ENCODE measurements at places on chromosomes 12 and 14.

GRCh38 chr12:10158406-10158805, 13.5 kb downstream of the OLR1 start:
- DNase-seq, result no peak

DNA sequence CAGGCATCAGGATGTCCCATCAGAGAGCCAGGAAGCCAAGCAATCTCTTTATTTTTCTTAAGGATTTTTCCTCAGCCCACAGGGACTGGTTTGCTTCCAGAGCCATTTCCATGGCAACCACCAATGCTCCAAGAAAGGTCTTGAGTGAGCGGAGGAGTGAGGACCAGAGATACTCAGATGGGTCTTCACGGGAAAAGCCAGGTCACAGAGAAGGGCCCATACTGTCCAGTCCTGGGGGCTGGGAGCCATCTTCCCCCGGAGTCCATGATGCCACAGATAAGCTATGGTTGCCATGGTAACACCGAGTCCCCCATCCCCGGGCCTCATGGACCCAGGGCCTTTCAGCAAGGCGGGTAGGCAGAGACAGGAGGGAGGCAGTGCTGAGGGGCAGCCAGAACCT, 28.6 kb downstream of the CMKLR1 start:
- peak; percentile 61 for DNase-seq

GRCh38 chr12:5912437-5913334, 32.4 kb downstream of the ANO2 start:
- DNase-seq, result peak; percentile 23

DNA sequence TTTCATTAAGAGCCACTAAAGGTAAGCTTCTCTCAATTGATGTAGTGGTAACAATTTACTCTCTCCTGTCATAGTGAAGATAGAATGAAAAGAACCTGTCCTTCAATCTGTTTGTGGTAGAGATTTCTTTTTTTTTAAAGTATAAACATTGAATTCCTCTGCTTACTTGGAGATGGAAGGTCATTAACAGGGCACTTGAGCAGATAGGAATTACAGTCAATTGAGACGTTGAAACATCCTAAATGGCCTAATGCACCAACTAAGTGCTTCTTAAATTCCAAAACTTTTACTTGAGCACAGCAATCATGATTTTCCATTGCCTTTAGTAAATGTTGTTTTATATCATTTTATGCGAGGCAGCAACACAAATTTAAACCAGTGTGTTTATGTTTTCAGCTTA, 241.4 kb downstream of the FOXG1 start:
- DNase-seq, result no peak

DNA sequence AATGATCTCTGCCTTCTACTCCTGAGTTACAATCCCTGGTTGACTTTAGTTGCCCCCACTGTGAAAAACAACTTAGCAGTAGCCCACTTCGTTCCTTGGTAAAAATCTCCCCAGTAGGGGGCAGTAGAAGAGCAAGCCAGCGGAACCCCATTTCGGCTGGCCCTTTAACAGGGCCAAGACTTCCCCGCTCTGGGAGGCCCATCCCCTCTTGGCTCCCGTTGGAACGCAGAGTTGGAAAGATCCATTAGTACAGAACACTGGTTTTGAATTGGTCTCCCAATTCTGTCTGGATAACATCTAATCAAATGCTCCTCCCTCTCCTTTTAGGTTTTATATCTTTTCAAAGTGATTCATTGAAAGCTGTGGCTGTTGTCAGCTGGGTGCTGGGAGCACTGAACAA, 1133.3 kb downstream of the BCL11B start:
- no peak for DNase-seq

GRCh38 chr14:99685596-99685995, 1.5 kb downstream of the CYP46A1 start:
- peak; percentile 9 for DNase-seq

DNA sequence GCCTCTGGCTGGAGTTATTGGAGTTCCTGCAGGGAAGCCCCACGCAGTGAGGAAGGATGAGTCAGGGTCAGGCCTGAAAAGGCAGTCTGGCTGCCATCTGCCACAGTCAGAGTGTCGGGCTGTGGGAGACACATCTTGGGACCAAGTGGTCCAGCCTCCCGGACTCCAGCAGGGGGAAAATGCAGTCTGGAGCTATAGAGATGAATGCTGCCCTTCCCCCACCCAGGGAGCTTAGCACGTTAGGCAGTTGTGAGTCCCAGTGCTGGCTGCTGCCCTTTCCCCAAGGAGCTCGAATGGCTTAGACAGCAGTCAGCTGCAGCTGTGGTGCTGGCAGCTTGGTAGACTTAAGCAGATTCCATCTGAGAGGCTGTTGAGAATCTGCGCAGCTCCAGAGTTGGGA, 8.2 kb upstream of the NTS start:
- no peak for DNase-seq

DNA sequence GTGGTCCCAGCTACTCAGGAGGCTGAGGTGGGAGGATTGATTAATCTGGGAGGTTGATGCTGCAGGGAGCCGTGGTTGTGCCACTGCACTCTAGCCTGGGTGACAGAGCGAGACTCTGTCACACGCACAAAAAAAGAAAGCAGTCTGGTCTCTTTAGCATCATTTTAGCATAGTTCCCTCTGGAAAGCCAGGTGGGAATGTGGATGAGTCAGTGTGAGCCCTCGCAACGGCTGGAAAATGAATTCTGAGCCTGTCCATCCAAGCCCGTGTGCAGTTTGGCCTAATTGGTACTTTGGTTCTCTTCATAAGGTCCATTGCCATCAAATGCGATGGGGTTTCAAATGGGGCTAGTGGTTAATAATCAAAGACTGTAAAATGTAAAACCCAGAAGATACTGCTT, 2.4 kb downstream of the MYL2 start:
- DNase-seq, result no peak

GRCh38 chr14:67018720-67019119, 170.5 kb upstream of the GARIN2 start:
- no peak for DNase-seq

DNA sequence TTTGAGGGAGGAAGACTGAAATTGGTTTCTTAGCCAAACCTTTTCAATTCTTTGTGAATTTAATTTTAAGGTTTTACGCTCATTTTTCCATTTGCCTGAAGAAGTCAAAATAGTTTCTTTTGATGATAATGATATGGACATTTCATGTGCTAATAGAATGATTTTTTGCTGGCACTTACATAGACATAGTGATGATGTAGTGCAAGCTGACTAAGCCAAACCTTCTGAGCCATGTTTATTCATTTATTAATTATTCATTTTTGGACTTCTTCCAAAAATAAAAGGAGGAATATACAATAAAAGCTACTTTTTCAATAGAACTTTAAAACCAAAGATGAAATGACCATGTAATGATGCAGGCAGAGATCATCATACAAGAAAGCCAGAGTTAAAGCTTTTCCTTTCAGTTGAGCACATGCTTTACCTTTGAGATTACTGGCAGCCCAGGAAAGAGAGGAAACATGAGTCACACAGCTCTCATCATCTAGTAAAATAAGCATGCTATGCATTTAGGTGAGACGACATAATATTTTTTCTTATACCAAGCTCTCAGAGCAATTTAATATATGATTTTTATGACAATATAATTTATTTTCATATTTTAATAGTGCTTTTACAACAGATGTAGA, 24.8 kb downstream of the KCNA1 start:
- no peak for DNase-seq

DNA sequence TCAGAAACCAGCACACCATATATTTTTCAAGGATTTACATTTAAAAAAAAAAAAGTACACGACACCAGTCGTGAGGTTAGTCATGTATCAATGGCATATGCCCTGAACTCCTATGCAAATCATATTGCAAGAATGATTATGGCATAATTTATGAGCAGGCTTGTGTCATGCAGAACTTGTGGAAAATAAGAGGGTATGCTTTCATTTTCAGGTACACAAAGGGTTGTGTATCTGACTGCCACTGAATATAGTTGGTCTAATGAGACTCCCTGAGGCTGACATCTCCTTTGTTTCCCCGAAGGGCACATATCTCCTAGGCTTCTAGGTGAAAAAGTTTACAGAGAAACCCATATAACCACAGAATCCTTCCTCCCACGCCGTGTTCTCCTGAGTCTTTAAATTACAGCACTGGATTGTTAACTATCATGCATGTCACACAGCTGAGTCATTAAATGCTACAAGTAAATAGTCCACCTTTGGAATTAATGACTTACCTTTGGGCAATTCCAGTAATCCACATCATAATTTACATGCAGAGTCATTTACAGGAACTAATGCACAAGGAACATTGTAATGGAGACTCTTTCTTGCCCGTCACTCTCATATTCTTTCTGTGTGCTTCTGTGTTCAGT, 356.7 kb upstream of the DIO2 start:
- DNase-seq, result no peak

DNA sequence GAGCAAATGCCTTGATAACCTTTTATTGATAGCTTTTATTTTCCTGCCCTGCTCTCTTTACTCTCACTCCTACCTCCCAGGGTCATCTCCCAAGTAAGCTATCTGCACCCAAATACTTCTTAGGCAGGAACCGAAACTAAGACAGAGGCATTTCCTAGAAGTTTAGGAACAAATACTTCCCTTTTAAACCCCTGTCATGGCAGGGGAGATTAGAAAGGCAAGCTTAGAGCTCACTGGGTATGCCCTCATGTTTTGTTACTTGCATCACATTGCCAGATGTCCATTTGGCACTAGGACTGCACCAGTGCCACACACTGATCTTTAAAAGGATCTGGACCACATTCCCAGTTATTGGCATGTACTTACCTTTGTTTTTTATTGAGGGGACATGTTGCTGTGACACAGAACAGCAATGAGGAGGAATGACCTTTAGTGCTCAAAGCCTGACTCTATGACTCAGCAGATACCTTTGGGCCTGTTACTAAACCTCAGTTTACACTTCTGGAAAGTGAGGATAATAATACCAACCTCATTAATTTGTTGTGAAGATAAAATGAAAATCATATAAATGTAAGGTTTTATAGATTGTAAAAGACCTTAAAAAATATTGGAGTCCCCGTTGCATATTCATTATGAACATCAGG, 40.9 kb upstream of the MBIP start:
- DNase-seq, result no peak

- DNase-seq, result no peak
Measured at GRCh38 chr12:28057856-28058615, 85.5 kb upstream of the PTHLH start.

DNA sequence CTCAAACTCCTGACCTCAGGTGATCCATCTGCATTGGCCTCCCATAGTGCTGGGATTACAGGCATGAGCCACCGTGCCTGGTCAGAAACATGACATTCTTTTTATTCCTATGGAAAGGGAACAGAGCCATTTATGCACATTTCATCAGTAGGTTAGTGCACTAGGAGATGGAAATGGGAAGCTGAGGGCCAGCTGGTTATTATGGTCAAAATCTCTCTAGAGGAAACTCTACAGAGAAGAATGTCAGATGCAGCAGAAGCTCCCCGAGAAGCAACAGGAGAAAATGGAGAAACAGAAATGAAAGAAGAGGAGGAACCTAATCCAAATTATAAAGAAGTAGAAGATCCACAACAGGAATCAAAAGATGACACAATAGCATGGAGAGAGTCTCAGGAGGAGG, 2.7 kb downstream of the CFAP251 start:
- no peak for DNase-seq

DNA sequence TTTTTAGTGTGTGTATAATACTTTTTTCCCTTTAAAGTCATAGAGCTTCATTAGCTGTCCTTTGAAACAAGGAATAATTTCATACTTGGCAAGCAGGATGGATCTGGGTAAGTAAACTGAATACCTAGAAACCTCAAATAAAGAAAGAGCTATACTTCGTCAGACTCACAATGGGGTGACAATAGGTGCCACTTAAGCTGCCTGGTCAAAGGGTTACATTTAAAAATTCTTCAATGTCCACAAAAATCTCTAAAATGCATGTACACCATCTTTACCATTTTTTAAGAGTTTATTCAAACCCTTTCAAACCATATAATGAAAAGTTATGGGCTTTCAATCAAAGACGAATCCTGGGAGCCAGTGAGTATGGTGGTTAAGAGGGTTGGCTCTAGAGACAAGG, 3.1 kb downstream of the GIT2 start:
- no peak for DNase-seq

DNA sequence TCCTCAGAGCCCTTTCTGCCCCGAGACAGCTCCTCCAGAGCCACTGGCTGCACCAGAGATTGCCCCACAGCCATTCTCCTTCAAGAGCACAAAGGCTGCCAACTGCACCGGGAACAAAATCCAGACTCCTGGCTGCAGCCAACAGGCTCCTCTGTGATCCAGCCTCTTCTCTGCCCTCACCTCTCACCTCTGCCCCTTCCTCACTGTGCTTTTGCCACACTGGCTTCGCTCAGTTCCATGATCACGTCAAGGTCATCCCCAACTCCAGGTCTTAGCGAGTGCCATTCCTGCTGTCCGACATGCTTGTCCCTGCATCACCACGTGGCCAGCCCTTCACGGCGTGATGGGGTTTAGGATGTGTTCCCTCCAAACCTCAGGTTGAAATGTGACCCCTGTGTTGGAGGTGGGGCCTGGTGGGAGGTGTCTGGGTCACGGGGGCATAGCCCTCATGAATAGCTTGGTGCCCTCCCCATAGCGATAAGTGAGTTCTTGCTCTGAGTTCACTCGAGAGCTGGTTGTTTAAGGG, 149.3 kb downstream of the PIWIL1 start:
- no peak for DNase-seq

GRCh38 chr12:116325336-116325664, 47.8 kb upstream of the MED13L start:
- DNase-seq, result no peak

DNA sequence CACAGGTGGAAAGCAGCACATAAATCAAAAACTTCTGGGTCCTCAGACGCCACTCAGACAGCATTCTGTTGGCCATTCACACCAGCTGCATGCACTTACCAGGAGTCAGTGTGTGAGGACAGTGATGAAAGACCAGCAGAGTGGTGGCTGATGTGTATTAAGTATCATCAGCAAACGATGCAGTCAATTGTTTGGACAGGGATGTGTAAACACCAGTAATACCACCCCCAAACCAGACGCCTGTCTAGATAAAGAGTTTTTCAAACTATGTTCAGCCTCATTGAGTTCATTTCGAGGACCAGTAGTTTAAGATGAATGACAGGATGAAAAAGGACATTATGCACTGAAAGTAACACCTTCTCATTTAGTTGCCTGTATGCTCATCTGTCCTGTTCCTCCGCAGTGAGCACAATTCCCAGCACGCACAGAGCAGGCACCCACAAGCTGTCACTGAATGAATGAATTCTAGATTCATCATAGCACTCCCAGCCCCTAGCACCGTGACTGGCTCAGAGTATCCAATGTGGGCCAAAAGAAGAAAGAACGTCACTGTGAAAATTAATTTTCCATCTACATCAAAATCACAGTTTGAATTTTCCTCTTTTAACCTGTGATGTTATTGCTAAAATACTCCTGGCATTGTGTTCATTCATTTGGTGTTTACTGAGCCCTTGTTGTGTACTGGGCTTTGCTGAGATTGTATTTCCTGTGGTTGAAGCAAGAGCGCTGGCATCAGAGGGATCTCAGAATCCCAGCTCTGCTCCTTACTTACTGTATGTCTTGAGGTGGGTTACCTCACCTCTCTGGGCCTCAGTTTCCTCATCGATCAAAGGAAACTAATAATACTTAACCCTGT, 124.8 kb upstream of the NOS1 start:
- DNase-seq, result no peak

- DNase-seq, result no peak
Measured at GRCh38 chr14:78010688-78011087, 159.5 kb upstream of the NRXN3 start.

Data from right forelimb (tissue), 1 donor.